ENCODE measurements at places on chromosomes 7 and 10.

- DNase-seq = no peak
These were observed at the start of gene ZNF853 for GRCh38 chr7:6614953-6615722. ZNF853 (plus strand) TSS chr7:6615610; CDS start chr7:6616175, 565 bp downstream.

DNA sequence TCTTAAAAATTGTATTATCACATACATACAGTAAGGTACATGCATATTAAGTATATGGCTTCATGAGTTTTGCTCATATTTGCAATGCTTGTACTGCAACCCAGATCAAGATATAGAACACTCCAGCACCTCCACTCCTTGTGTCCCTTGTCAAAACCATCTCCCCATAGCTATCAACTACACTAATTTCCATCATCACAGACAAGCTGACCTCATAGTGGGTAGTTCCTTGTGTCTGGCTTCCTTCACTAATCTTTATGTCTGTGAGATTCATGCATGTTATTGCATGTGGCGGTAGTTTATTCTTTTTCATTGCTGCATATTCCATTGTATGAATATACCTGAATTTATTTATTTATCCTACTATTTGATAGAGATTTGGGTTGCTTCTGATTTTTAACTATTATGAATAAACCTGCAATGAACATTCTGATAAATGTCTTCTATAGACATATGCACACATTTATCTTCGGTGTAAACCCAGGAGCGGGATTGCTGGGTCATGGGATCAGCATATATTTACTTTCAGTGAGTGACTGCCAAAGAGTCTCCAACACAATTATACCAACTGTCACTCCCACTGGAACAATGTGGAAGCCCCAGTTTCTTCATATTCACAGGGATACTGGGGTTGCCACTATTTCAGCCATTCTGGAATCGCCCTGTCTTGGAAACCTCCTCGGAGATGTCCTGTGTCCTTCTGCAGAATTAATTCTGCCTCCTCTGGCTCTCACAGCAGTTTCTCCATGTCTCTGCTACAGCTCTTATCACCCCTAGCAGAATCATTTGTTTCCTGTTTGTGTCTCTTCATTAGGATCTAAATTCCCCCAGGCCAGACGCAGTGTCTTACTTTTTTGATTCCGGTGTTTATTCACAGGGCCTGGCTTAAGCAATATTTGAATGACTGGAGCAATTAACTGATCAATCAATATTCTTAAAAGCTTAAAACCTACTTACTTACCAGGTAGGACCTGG lies 14.7 kb upstream of the ADAM12 start:
- no peak for DNase-seq

DNA sequence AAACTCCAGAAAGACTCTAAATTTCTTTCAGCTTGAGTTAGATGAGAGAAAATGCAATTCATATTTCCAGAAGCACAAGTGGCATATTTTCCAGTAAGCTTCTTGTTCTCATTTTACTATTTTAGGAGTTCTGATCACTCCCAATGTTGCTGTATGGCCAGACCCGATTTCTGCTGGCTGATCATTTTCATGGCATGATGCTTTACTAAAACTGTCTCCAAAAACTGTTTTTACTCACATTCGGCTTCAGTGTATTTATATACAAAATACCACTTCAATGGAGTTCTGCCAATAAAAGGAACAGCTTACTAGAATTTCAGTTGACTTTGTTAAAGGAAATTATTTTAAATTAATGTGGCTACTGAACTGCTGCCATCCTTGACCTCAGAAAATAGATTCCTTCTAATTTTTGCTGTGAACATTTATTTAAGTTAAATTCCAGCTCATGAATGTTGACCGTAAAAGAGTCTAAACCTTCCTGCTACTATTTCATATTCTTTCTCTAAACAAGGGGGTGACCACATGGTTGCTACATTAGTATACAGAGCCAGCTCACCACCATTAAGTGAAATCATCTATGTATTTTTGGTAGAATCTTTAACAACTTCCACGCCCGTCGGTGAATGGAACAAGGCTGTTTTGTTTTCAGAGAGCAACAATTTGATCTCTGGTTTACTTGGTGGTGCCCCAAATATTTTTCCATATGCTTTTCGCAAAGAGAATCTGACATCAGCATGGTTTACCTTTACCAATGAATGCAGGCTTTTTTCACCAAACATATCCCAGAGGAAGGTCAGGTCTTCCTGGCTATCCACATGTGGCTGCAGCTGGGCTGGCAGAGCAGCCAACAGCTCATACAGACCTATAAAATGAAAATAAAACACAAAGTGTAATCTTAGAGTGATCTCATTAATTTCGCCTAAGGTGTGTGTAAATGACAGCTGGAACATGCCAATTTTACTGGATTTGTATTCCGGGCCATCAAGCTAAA lies 101.2 kb downstream of the MPP7 start:
- no peak for DNase-seq

GRCh38 chr10:7082967-7083366 lies 327.9 kb downstream of the SFMBT2 start:
- no peak for DNase-seq

GRCh38 chr10:20551761-20552160 lies 345.4 kb downstream of the NEBL start:
- DNase-seq = no peak

GRCh38 chr10:5599613-5600520 lies 66.5 kb downstream of the ASB13 start:
- DNase-seq = no peak

DNA sequence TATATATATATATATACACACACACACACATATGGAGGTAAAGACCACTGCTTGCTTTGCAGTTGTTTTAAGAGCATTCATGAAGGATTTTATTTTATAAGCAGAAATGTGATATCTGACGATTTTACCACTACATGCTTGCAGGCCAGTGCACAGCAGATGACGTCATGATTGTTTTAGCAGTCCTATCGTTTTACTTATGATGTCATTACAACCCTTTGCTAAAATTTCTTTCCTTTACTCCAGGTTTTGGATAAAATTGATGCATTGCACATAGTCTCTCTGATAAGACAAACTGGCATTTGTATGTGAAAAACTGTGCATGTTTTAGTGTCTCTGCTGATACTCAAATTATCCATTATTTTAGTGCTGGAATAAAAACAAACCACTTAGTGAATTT lies 9.2 kb downstream of the EGFR start:
- DNase-seq = no peak

DNA sequence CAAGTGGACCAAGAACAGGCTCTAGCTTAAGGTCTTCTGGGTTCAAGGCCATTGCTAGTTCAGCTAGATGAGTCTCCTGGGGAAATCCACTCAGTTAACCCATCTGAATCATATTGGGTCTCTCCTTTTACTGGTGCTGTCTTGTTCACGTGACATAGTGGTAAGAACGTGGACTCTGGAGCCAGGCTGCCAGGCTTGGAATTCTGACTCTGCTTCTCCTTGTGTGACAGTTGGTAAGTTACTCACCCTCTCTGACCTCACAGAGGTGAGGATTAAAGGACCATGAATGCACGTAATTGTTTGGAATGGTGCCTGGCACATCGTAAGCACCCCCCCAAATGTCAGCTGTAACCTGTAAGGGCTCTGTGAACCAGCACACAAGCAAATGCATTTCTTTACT lies 9.7 kb upstream of the CALU start:
- no peak for DNase-seq

DNA sequence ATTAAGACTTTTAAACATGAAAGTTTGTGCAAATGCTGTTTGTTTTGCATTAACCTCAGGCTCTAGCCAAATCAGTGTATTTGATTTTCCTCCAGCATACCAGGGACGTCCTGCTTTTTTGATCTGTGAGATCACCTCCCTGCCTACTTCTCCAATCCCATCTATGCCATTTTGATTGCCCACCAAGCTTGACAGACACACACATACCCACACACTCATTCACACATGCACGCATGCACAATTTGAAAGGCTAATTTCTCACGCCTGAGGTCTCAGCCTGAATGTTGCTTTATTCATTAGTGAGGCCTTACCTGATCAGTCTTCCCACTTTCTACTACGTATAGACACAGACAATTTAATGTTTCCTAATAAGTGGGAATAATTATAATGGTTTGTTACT lies 53.5 kb downstream of the CDK13 start:
- DNase-seq = no peak
